Vagina (tissue), 2 donors: ENCODE measurements at places on chromosomes 5 and 9.

DNA sequence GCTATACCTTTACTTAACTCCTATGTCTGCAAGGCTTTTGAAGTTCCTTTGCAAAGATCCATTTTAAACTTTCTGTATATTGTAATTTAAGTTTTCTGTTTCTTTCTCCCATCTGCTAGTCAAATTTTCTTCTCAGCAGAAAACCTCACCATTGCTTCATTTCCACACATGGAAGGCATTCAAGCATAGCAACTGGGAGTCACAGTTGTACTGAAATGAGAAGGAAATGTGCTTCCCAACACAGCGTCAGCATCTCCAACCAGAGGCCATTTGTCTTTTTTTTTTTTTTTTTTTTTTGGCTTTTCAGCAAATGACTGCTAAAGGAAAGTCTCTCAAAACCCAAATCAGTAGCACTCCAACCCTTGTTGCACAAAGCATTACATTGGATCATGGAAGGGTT lies 92.5 kb downstream of the RAB3C start:
- DNase-seq = no peak

DNA sequence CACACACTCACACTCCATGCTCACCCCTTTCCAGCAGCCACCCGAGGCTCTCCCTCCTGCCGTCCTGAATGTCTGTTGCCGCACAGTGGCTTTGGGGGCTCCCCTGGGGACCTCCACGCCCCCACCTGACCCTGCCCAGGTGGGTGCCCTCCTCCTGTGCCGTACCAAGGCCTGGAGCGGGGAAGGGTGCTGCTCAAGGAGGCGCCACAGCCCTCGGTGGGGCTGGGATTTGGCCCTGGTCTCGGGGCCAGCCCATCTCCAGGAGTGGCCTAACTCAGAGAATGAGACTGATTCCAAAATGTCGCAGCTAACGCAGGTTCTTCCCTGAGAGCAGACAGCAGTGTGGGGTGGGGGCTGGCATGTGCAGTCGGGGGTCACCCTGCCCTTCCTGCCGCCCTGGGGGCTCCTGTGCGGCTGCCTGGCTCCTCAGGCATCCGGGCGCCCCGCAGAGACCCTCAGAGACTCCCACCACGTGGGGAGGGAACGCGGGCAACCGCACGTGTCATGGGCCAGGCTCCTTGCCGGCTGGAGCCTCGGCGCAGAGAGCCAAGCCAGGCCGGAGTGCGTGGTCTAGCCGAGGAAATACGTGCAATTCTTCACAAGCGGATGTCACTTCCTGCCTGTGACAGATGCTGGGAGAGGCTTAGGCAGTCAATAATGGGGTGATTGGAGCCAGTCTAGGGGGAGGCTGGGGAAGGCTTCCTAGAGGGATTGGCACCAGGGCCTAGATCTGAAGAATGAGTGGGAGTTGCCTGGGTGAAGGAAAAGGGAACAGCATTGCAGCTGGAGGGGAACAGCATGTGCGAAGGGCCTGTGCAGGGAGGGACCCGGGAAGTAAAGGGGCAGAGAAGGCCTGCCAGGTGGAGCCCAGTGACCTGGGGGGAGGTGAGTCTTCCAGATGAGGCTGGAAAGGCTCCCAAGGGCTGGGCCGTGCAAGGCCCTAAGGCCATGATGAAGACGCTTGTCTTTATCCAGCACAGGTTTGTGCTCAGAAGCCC lies 44.1 kb downstream of the C9orf50 start:
- no peak for DNase-seq

DNA sequence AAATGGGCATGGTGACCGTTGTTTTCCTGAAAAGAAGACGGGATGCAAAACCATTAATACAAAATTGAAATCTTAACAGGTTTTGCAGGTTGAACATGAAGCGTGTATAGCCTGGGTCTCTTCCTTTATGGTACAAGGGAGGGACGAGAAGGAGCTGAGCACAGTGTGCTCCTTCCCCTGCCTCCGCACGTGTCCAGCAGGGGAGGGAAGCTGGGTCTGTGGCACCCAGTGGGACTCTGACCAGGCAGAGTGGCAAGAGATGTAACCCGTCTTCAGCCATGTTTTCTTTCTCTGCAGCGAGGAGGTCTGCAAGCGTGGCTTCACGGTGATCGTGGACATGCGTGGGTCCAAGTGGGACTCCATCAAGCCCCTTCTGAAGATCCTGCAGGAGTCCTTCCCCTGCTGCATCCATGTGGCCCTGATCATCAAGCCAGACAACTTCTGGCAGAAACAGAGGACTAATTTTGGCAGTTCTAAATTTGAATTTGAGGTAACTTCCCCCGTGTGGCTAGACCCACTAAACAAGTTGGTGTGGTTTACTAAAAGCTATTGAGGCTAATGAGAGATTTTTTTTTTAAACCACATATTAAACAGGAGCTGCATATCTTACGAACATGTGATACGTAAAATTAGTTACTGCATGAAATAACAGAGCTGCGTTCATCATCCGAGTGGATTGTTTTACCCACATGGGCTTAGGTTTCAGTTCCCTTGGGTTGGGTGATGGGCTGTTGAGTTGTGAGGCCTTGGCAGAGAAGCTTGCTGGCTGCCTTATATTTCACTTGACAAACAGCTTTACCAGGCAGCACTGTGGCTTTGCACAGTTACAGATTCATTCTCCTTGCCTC lies 143.7 kb downstream of the TRIO start:
- peak; percentile 69 for DNase-seq

DNA sequence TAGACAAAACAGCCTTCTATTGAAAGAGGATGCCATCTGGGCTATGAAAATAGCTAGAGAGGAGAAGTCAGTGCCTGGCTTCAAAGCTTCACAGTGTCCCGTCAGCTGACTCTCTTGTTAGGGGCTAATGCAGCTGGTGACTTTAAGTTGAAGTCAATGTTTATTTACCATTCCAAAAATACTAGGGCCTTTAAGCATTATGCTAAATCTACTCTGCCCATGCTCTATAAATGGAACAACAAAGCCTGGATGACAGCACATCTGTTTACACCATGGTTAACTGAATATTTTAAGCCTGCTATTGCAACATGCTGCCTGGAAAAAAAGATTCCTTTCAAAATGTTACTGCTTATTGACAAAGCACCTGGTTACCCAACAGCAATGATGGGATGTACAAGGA lies 309.1 kb downstream of the NTRK2 start:
- DNase-seq = no peak
